ENCODE measurements at places on chromosomes 3 and 15. TPM values are rescaled to one million over a fixed set of nuclear protein-coding genes. Genes with fewer than 3 reads are reported as not detected.

GRCh38 chr3:126553284-126554084 lies 5.2 kb downstream of the C3orf22 start:
- DNase-seq, result no peak

Gene DPPA2
- polyA plus RNA-seq, result not detected

Gene SERINC4
- not detected for polyA plus RNA-seq

Gene ITGA11
- 24.0 TPM for polyA plus RNA-seq

- no peak for DNase-seq
Observed at GRCh38 chr3:142987080-142987700, 14.2 kb upstream of the U2SURP start.

DNA sequence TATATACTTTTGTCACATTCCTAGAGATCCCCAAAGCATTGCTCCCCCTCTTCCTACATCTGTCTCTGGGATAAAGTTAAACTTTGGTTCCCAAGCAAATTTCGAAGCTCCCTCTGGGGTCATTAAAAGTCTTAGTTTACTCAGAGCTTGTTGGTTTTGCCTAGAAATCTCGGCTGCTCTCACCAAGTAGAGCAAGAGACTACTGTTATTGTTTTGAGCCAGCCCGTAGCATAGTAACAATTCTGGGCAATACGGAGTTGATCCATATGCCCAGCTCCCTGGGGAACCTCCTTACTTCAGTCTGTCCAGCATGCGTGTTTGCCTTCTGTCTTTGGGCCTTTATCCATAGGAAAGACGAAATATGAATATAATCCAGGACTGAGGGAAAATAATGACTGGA lies 10.0 kb upstream of the P3H2 start:
- DNase-seq, result no peak

DNA sequence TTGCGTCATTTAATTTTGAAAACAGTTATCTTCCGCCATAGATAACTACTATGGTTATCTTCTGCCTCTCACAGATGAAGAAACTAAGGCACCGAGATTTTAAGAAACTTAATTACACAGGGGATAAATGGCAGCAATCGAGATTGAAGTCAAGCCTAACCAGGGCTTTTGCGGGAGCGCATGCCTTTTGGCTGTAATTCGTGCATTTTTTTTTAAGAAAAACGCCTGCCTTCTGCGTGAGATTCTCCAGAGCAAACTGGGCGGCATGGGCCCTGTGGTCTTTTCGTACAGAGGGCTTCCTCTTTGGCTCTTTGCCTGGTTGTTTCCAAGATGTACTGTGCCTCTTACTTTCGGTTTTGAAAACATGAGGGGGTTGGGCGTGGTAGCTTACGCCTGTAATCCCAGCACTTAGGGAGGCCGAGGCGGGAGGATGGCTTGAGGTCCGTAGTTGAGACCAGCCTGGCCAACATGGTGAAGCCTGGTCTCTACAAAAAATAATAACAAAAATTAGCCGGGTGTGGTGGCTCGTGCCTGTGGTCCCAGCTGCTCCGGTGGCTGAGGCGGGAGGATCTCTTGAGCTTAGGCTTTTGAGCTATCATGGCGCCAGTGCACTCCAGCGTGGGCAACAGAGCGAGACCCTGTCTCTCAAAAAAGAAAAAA lies 1.2 kb downstream of the B2M start:
- peak; percentile 50 for DNase-seq

DNA sequence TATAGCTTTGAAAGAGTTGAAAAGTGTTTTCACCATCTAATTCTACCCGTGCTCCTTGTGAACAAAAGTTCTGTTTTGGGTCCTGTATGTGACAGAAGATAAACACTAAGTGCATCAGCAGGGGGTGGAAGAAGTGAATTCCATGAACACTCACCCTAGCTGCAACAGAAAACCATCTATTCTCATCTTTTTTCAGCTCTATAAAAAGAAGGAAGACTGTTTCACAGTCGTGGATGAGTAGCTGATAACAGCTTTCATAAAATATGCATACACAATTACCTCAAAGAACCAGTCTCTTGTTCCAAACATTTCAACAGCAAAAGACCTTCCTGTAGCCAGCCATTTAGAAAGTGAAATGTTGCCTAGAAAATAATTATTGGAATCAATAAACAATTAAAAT lies 281.7 kb upstream of the RASGRP1 start:
- DNase-seq, result no peak

DNA sequence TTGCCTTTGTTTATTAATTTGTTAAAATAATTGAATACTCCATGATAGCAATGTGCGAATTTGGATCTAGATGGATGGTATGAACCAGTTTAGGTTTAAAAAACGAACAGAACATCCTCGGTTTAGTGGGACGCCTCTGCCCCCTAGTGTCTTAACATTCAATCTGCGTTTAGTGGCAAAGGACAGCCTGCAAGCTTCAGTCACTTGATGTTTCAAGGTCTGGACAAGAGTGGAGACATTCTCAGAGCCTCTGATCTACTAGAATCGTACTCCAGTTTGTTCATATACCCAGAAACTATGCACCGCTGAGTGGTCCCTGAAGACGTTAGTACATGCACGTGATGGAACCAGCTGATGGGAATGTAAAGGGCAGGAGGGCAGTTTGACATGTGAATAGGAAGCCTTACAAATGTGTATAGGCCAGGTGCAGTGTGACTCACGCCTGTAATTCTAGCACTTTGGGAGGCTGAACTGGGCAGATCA lies 17.8 kb upstream of the ATP13A4 start:
- peak; percentile 13 for DNase-seq

- DNase-seq, result peak; percentile 70
Observed at GRCh38 chr3:105647047-105647446, 221.8 kb downstream of the CBLB start.

GRCh38 chr15:39588531-39589192 lies 7.8 kb downstream of the THBS1 start:
- no peak for DNase-seq

Gene CPLX3
- not detected for polyA plus RNA-seq

DNA sequence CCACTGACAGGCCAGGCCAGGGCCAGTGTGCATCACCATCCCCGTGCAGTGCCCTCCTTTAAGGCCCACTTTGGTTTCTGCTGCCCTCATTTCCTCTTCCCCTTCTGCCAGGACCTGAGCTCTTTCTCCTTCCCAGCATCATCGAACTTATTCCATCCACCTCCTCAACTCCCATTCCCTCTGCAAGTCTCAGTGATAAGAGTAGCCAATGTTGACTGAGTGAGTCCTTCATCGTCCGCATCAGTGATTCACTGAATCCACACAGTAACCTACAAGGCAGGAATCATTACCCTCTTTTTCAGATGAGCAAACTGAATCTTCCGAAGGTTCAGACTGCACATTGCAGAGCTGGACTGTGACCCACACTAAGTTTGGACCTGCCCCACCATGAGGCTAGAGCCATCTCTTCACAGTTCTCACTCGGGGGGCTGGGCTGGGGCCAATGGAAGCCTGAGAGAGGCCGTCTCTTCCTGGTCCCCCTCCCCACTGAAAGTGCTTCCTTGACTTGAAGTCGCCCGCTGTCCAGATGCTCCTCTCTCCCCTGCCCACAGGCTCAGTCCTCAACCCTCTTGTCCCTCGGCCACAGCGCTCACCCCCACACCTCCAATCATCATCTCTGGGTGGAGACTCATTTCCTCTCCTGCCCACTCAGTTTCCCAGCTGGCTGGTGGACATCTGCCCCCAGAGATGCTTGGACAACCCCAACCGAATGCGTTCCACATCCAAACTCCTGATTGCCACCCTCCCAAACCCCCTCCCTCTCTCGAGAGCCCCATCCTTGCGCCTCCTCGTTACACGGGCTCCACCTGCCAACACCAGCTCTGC lies 15.2 kb upstream of the ANPEP start:
- no peak for DNase-seq

DNA sequence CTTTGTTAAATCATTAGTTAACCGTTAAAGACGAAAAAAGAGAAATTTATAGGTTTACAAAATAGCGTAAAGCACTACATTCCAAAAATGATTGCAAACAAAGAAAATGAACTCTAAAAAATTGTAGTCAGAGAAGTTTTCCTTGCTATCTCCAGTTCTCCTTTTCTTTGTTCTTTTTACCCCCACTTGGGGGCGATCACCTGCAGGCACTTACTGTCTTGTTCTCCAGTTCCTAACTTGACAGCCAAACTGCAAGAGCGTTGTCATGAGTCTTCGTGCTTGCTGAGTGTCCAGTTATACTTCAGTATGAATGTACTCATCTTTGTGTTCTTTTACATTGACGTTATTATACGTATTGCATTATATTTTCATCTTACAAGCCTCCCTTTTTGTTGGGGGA lies 54.5 kb downstream of the CHD2 start:
- DNase-seq, result no peak

DNA sequence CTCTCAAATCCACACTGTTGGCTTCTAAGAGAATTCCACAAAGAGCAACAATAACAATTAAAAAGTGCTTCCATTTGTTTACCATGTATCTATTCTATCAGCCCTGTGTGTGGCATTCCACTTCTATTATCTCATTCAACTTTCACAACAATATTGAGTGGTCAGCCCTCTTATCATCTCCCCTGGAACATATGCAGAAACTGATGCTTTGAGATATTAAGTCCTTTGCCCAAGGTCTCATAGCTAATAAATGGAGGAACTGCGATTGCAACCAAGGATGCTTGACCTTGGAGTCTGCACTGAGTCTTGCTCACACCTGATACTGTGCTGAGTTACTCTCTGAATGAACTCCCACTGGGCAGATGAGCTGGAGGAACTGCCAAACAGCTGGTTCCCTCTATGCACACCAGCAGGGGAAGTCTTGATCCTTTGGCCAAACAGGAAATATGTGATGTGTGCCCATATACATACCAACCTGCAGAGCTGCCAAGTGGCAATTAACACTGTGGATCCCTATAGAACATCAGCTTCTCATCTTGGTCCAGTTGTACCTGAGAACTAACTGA lies 144.7 kb upstream of the WNT5A start:
- no peak for DNase-seq

DNA sequence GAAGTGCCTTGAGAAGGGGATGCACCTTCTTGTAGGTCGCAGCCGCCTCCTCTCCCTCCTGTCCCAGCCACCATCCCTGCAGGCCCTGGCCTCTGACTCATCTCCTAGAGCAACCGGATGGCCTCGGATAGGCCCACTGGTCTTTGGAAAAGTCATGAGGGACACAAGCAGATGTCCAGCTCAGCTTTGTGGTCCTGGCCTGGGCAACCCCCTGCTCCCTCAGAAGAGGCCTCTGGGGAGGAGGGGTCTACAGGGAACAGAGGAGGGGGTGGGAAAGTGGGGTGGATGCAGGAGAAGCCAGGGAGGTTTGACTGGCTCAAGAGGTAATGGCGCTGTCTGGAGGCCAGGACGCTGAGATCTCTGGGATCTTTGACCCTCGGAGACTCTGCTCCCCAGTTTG lies 259.2 kb upstream of the TLE3 start:
- DNase-seq, result no peak

- DNase-seq, result no peak
Observed at GRCh38 chr15:40112789-40113188, 4.1 kb upstream of the BMF start.

DNA sequence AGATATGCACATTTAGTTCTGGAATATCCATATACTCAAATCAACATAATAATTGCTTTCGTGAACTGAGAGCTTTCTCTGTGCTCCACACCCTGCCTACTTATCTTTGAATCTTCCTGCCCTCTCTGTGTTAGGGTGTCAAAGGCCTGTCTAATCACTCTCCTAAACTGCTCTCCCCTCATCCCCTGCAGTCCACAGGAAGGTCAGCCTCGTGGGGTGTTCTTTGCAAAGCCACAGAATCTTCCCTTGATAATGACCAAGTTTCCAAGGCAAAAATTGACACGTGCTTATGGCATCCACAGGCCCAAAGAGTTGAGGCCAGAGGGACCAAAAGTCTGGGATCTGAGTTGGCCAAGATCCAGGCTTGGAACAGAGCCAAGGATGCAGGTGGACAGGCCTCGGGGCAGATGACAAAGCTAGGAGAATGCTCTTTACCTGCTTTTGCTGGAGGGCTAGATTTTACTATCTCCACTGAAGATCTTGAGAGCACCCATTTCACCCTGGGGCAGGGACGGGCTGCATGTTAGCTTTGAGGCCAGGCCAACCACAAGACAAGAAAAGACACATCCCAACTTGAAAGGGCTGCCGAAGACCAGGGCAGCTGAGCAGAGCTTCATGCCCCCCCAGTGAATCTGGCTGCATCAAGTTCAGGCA lies 20.4 kb downstream of the BHLHE40 start:
- DNase-seq, result no peak

DNA sequence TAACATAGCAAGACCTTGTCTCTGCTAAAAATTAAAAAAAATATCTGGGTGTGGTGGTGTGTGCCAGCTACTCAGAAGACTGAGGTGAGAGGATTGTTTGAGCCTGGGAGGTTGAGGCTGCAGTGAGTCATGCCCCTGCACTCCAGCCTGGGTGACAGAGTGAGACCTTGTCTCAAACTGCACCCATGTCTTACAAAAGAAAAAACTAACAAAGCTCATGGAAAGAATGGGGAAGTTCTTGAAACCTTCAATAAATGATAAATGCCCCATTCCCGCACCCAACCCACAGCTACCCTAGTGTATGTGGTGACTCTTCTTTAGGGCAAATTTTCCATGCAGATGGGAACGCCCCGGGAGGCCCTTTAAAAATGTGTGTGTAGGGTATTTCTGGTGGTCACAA lies 28.3 kb downstream of the RPLP1 start:
- DNase-seq, result no peak

DNA sequence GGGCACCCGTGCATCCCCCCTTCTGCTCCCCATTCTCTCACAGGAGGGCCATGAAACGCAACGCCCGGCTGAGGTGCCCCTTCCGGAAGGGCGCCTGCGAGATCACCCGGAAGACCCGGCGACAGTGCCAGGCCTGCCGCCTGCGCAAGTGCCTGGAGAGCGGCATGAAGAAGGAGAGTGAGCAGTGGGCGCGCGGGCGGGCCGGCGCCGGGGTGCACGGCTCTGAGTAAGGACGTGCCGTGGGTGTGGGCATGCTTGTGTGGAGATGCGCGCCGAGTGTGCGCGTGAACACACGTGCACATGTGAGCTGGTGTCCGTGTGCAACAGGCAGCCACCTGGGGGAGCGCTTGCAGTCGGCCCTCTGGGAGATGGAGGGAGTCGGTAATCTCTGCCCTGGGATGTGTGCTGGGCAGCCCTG lies 28.1 kb downstream of the NR1I2 start:
- no peak for DNase-seq

DNA sequence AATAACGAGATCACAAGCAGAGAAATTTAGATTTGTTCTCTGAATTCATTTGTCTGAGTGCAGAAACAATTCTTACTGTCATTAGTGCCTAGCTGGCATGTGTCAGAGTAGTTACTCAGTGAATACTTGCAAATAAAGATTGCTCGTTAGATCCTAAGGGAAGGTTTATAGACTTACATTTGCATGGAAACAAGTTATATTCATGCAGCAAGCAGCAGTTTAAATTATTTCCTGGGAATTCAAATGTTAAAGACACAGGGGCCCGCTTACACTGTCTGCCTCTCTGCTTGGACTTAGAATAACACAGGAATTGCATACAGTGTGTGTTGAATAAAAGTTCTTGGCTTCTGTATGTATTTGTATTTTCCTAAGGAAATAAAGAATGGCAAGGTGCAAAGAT lies 680.6 kb upstream of the NECTIN3 start:
- DNase-seq, result no peak

GRCh38 chr3:57864853-57865252 lies 108.7 kb downstream of the SLMAP start:
- no peak for DNase-seq

Gene SOX14
- polyA plus RNA-seq, result not detected
